Fibroblast of skin of back (primary cell): ENCODE measurements at places on chromosomes 11 and 22.

DNA sequence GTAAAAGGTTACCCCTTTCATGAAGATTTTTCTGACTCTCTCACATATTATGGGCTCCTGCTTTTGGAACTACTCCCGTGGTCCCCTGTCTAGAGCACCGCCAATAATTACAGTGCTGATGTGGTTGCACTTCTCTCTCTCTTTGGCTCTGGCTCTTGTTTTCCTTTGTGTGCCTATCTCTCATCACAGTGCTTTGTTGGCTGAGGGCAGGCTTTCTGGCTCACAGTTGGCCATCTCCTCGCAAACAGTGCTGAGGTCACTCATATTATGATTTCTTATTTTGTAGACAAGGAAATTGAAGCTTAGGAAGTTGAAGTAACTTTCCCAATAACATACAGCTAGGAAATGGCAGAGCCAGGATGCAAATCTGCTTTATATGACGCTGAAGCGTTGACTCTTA, 192.5 kb downstream of the DDX10 start:
- no peak for DNase-seq

DNA sequence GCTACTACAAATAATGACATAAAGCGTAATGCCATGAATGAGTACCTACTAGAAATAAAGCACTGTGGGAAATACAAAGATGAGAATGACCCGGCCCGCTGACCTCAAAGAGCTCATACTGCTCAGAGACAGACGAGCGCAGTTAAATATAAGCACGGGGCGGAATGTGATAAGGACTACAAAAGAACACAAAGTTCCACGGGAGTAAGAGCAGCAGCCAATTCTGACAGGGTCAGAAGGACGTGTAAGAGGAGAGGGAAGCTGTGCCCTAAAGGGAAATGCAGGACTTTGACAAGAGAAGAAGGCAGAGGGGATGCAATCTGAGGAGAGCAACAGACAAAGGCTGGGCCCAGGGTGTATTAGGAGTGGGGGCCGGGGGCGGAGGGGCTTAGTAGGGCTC, 314.6 kb downstream of the LARGE1 start:
- DNase-seq: no peak

DNA sequence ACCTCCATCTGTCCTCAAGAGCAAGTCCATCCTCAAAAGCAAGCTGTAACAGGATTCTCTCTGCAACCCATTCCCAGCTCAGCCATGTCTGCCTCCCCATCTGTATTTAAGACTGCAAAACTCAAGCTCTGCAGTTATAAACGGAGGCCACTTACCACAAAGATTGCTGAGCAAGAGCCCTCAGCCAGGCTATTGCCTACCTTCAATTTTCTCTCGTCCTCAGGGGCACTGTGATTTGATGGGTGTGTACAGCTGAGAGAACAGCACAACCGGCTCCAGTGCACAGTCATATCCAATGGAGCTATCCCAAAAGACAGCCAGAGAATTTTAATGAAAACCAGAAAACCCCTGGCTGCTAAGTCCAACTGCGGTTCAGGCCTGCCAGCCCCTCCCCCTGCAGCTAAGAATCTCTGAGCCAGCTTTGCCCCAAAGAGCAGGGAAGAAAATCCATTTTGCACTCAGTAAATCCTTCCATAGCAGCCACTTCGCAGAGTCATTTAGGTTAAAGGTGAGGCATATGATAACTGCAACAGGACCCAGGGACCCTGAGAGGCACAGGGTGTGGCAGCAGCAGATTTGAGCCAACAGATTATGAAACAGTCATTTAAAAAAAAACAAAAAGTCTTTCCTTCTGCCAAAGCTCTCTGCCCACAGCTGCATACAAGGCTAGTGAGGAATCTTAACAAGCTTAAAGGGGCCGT, 37.6 kb downstream of the RAB30 start:
- DNase-seq: peak; percentile 88

DNA sequence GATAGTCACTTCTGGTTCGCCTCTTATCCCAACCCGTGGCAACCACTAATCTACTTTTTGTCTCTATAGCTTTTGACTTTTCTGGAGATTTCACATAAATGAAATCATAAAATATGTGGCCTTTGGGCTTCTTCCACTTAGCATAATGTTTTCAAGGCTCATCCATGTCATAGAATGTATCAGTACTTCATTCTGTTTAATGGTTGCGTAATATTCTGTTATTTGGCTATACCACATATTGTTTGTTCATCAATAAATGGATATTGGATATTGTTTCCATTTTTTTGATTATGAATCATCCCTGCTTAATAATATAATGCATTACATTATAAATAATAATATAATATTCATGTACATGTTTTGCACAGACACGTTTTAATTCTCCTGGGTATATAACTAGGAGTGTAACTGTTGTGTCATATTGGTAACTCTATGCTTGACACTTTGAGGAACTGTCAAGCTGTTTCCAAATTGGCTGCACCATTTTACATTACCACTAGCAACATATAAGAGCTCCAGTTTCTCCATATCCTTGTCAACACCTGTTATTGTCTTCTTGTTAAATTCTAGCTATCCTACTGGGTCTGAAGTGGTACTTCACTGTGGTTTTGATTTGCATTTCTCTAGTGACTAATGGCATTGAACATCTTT, 181.5 kb downstream of the CADM1 start:
- no peak for DNase-seq

GRCh38 chr22:20002128-20002527, 14.5 kb downstream of the ARVCF start:
- no peak for DNase-seq

GRCh38 chr11:94449029-94449428, 44.6 kb downstream of the MRE11 start:
- DNase-seq: no peak

DNA sequence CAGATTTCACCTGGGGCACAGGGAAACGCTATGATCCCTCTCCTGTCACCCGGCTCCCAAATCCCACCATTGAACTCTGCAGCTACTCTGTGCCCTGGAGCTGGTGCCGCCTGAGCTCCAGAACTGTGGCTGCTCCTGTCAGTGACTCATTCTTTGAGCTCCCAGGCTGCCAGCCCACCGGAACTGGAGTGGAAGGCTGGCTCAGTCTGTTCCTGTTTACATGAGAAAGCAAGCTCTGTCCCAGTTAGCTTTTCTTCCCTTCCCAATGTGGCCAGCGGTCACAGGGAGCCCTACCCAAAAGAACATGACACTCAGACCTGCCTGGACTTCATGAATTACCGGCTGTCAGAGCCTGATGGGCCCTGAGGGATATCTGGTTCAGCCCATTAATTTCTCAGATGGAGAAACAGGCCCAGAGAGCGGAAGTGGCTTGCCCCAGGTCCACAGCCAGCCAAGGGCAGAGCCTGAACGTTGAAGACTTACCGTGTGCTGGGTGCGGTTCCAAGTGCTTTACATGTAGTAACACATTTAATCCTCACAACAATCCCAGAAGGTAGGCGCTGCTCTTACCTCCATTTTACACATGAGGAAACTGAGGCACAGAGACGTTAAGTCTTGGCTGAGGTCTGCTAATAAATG, 23.8 kb upstream of the IGSF22 start:
- peak; percentile 75 for DNase-seq

DNA sequence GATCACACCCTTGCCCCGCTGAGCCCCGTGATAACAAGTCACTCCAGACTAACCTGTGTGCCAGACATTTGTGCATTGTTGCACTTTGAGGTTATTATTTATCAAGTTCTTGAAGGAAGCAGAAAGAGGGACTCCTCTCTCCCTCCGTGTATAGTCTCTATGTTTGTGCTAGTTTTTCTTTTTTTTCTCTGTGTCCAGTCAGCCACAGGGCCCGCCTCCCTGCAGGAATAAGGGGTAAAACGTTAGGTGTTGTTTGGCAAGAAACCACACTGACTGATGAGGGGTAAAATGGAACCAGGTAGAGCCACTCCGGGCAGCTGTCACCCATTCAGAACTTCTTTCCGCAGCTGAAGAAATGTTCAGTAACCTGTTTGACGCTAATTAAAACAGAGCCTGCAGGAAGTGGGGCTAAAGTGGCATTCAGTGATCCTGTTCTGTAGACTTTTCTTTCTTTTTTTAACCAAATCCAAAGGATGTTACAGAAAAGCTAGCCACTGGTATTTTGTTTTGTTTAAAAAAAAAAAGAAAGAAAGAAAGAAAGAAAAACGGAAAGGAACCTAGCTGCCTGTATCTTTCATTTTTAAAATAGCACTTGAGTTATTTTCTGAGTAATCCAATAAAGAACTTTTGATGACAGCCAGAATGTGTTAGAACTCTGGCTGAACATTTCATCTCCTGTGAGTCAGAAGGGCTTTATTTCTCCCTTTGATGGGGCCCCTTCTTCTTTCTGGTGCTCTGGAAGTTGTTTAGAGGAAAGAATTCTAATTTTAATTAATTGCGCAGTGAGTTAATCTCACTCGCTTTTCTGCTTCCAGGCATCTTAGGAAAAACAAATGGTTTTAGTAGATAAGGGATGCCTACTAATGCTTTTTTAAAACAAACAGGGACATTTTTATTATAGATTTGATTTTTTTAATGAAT, 58.2 kb downstream of the COMMD9 start:
- DNase-seq: peak; percentile 76

- DNase-seq: no peak
These were observed 33.1 kb upstream of the SPON1 start for GRCh38 chr11:13929395-13929891.

GRCh38 chr22:28594076-28594796, 85.4 kb downstream of the TTC28 start:
- DNase-seq: no peak

DNA sequence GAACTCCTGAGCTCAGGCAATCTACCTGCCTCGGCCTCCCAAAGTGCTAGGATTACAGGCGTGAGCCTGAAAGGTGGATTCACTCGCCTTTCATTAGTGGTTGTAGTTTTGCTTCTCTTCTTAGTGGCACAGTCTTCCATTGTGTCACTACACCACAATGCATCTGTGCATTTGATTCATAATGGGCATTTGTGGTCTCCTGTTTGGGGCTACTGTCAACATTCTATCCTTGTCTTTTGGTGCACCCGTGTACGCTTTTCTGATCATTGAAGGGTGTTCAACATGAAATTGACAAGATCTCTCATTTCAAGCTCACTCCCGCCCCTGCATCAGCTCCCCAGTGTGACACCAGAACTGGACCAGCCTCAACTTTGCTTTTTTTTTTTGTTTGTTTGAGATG, 2.0 kb upstream of the SYT12 start:
- no peak for DNase-seq

GRCh38 chr22:40768206-40768605, 50.9 kb downstream of the SLC25A17 start:
- DNase-seq: no peak

- DNase-seq: no peak
These were observed 14.6 kb downstream of the NF2 start for GRCh38 chr22:29617922-29618629.

DNA sequence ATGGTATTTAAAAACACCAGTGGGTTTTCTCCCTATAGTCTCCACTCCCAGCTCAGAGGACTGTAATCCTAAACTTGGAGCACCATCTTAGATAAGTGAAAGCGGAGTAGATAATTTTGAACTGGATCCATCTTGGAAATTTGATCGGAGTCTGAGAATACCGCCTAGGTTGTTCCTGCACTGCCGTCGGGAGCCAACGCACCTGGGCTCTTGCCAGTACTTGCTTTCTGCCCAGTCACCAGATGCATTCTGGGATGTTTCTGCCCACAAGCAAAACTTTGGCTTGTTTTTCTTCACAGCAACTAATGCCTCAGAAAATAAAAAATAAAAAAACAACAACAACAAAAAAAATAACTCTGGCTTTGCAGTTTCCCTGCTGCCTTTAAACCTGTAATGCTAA, 113.0 kb upstream of the MTMR2 start:
- DNase-seq: no peak

GRCh38 chr11:45537614-45538013, 127.8 kb downstream of the CHST1 start:
- peak; percentile 7 for DNase-seq

DNA sequence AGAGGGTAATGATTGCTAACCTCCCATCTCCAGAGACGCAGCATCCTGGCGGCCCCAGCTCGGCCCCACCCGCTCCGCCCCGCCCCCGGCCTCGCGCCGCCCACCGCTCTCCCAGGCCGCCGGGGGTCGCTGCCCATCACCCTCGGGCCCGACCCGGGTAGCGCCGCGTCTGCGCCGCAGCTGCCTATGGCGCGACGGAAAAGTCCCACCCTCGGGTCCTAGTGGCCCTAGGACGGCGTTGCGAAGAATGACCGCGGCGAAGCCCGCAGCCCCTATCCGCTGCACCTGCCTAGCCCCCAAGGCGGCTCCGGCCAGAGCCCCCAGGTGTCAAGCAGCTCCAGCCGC, 457 bp downstream of the CPSF7 start:
- peak; percentile 73 for DNase-seq
